Daoy (cell line): ENCODE measurements at places on chromosomes 7 and 10. TPM values are rescaled to one million over a fixed set of nuclear protein-coding genes. Genes with fewer than 3 reads are reported as not detected.

NXPH1 gene
- not detected in 2 replicates for total RNA-seq

AGAP6 gene
- total RNA-seq = 2.9 and 7.0 TPM in 2 replicates

HHEX gene
- not detected in 2 replicates for total RNA-seq

EIF5AL1 gene
- 0.54 and 0.57 TPM in 2 replicates for total RNA-seq

CRYGN gene
- total RNA-seq = 0.17 TPM in 1 of 2 replicates, not detected in the other

ATP6V0E2 gene
- 61.0 and 103 TPM in 2 replicates for total RNA-seq

EMX2 gene
- 0.57 and 3.9 TPM in 2 replicates for total RNA-seq

CAV1 gene
- total RNA-seq = 465 and 514 TPM in 2 replicates

SUN3 gene
- total RNA-seq = not detected in 2 replicates

NPY gene
- total RNA-seq = 2.3 TPM in 1 of 2 replicates, not detected in the other

GRID1 gene
- not detected in 2 replicates for total RNA-seq

TEX47 gene
- total RNA-seq = not detected in 2 replicates

ADAM22 gene
- 2.6 and 3.0 TPM in 2 replicates for total RNA-seq

HMX2 gene
- 1.1 and 1.3 TPM in 2 replicates for total RNA-seq

ZNF107 gene
- 6.4 and 9.6 TPM in 2 replicates for total RNA-seq

SERPINE1 gene
- total RNA-seq = 674 and 845 TPM in 2 replicates

HGF gene
- not detected in 2 replicates for total RNA-seq

STYXL1 gene
- total RNA-seq = 85.9 and 109 TPM in 2 replicates
